ENCODE measurements at places on chromosomes 6 and 20.

GRCh38 chr6:129647044-129647443 is 62.9 kb downstream of the ARHGAP18 start:
- no peak for DNase-seq

GRCh38 chr6:106614166-106614565 is 15.1 kb downstream of the RTN4IP1 start:
- DNase-seq = no peak

- no peak for DNase-seq
Observed at GRCh38 chr6:4280707-4281106, 145.3 kb upstream of the ECI2 start.

DNA sequence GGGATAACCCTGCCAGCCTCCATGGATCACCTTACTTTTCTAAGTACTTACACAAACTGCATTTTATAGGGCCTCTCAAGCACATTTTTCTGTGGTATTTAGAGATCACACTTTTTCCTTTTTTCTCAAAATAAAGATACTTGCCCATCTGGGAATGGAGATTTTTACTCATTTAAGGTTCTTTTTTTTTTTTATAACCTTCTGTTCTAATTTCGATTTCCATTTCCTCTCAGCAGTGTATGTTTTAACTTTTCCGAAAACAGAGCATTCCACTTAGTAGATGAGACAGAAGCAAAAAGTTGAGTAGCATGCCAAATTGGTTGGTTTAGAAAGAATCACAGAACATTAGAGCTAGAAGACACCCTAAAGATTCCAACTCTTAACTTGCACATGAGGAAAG is 214.3 kb downstream of the ARHGAP18 start:
- no peak for DNase-seq

DNA sequence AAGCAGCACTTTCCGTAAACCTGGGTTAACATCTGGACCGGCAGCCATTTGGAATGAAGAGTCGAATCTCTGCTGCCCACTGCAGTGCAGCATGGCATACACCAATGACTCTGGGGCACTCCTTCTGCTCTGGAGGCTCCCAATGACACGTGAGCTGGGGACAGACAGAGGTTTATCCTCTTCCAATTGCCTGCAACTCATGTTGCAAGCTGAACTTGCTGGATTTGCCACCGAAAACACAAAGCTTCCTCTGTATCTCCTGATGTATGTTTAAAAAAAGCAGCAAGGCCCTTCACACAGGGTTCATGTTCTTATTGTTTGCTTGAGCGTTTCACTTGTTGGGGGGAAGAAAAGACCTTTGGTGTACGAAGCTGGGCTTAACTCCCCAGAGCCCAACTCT is 10.8 kb downstream of the NCOA5 start:
- no peak for DNase-seq

Data from HuH-7.5 (cell line).